ENCODE measurements at places on chromosomes 7 and 10. TPM values are rescaled to one million over a fixed set of nuclear protein-coding genes. Genes with fewer than 3 reads are reported as not detected.

OPALIN gene
- total RNA-seq: not detected

GPC2 gene
- total RNA-seq: 0.84 TPM

ZNF107 gene
- total RNA-seq: 2.3 TPM

MYO3A gene
- total RNA-seq: not detected

DRGX gene
- total RNA-seq: not detected

CCZ1B gene
- total RNA-seq: 20.9 TPM

GARIN1A gene
- total RNA-seq: 0.73 TPM

PKD1L1 gene
- total RNA-seq: 0.03 TPM

GJC3 gene
- 0.43 TPM for total RNA-seq

AP5Z1 gene
- total RNA-seq: 34.8 TPM

APBB1IP gene
- 6.8 TPM for total RNA-seq

FFAR4 gene
- 0.30 TPM for total RNA-seq

HGF gene
- not detected for total RNA-seq

HECW1 gene
- total RNA-seq: 14.9 TPM

TNRC18 gene
- total RNA-seq: 44.4 TPM

KLHL7 gene
- total RNA-seq: 22.0 TPM
